ENCODE measurements at places on chromosomes 6 and 20.
A peak's percentile ranks its signal among the peaks of the same experiment; 100 is the strongest.

DNA sequence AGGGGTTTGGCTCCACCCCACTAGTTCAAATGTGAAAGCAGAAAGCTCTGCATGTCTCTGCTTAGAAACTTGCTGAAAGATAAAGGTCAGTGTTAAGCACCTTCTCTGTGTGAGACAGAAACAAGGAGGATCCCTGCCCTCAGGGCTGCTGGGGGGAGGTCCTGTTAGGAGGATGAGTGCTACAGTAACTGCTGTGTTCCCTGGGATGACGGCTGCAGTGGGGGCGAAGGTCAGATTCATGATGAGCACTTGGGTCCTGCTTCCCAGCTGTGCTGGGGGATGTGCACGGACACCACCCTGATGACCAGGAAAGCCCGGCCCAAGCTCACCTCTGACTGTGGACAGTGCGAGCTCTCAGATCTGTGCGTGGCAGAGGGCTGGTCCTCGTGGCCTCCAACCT lies 252.6 kb downstream of the DLL1 start:
- DNase-seq: no peak

- no peak for DNase-seq
Measured at GRCh38 chr6:15038013-15038791, 207.7 kb upstream of the JARID2 start.

DNA sequence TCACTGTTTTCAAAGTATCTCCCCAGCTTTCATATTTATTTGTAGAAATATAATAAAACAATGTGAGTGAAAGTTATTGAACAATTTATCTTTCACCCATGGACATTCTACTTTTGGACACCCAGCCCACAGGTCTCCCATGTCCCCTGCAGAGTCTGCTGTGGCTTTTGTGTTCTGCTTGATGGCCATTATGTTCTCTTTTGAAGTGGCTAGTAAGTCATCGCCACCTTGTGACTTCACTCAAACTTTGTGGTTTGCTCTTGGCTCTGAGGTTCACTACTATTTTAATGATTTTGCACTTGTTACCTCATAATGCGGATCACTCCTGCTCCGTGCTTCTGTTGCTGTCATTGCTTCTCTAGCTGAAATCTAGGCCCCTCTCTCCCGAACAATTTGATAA lies 10.2 kb upstream of the DEFB113 start:
- no peak for DNase-seq

DNA sequence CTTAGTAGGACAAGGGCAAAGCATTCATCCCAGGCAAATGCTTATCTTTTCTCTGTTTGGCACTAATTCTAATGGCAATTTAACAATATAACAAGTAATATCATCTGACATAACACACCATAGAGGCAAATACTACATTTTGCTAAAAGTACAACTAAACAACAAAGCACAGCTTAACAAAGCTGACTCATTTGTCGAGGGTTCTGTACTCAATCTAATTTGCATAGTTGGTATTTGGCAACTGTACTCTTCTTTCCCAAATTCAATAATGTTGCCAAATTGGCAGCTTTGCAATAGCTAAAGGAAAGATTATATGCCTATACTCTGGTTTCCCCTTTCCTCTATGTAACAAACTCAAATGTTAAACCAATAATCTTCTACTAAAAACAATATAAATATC lies 461.0 kb downstream of the PKHD1 start:
- no peak for DNase-seq

GRCh38 chr6:10276660-10277287 lies 138.1 kb downstream of the TFAP2A start:
- DNase-seq: no peak

DNA sequence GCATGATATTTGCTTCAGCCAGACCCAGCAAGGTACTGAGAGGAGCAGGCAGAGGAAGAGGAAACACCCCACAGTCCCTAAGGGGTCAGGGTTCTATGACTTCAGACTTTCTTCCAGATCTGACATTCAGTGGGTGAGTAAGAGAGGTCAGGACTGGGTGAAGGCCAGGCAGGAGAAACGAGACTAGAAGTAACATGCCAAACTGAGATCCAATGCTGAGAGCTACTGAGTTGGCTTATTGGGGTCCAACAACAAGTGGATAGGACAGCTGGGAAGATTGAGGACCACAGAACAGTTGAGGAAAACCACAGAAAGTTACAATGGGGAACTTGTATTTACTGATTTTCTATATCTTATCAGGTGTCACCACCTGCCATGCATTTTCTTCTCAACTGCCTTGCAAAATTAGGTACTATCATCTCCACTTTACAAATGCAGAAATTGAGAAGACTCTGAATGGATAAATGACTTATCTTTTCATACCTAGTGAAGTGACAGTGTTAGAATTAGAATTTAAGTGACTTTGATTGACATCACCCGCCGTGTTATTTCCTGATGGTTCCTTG lies 43.8 kb upstream of the HIVEP1 start:
- no peak for DNase-seq

DNA sequence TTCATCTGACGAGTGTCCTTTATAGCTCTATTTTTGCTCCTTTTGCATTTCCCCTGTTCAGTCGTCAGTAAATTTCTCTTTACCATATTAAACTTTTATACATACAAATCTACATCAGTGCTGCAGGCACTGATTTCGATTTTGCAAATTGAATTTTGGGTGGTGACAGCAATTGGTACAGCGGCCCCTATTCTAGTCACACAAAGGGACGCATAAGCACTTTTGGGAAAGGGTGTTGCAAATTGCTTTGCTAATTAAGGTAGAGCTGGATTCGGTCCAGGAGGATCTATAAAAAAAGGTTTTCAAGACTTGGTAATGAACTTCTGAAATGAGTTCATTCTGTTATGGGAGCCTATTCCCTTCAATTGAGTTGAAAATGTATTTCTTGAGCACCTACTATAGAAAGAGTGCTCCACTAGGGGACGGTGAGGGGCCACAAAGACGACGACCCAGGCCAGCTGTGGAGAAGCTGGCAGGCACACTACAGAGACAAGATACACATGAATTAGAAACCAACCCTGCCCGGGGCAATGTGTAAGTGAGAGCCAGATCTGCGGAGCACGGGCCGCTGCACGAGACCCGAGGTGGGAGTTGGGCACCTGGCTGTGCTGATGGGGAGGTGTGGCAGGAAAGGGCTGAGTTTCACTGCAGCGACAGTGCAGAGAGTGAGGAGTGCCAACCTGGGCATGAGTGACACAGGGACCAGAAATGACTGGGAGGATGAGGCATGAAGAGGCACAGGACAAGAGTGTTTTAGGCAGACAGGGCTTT lies 5.4 kb downstream of the UQCC2 start:
- DNase-seq: no peak

DNA sequence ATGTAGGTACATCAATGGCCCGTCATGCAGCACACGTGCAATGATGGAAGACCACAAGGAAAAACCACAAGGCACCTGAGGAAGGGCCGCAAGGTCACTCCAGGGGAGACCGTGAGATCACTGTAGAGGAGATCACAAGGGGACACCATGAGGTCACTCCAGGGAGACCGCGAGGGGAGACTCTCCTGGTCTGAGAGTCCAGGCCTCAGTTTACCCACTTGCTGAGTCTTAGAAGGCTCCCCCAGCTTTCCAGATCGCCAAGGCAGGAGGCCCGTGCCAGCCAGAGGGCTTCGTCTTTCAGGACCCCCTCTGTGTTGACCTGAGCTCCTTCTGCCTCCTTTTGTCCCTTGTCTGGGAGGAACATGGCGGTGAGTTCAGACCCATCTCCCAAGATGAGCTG lies 232.2 kb downstream of the ERMARD start:
- no peak for DNase-seq

GRCh38 chr6:165769401-165769800 lies 106.4 kb upstream of the PDE10A start:
- DNase-seq: no peak

- no peak for DNase-seq
Measured at GRCh38 chr6:20575704-20576451, 41.6 kb downstream of the CDKAL1 start.

DNA sequence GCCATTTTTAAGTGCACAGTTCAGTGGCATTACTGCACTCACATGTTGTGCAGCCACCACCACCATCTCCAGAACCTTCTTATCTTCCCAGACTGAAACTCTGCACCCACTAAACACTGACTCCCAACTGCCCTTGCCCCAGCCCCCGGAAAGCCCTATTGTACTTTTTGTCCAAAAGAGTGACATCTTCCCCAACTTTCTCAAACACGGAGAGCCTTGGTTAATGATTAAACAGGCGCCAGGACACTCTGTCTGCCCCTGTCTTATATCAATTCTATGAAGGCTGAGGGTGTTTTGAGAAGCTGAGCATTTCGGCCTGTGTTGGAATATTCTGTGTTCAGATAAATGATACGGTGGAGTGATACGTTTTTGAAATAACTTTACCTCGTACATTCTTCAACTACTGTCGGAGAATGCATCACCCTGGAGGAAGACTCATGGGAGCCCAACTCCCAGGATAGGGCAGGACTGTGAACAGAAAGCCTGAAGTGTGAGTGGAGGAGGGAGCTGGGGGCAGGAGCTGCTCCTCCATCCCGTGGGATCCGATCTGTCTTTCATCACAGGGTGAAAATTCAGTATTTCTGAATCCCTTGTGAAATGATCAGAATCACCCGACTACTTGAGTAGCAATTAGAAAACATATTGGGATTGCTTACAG lies 68.7 kb upstream of the FOXC1 start:
- DNase-seq: no peak

DNA sequence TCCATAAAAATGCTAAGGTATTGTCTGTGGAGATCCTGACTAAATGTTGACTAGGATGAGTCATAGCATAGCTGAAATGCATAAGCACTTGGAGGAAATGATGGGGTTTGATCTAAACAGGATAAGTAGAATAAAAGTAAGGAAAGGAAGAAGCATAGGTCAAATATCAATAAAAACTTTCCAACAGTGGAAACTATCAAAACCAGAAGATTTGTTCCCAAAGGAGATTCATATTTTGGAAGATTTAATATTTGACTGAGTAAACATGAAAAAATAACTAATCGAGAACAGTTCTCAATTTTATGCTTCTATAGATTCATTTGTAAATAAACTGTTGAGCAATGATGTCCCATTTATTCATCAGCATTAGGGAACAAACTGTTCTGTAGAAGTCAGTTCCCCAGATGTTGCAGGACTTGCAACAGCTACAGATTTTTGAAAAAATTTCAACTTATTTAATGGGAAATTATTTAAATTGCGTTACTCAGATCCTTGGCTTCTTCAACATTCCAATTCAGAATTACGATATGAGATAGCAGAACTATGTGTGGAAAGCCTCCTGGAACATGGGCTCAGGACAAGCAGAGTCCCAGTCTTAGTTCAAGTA lies 133.7 kb upstream of the TBX18 start:
- DNase-seq: peak; percentile 89

DNA sequence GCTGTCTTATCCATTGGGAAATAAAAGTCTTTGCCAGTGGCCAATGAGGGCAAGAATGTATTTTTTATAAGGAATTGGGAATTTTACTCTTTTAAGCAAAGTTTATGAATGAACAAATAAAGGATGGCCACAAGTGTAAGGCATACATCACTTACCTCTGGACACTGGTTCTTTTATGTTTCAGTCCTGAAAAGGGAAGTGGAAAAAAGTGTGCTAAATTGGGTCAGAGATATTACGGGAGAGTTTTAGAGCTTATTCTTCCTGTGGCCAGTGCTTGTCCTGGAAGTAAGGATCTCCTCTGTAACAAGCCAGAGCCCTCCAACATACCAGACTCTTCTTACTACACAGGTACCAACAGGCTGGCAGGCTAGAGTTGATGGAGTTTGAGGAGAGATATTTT lies 22.5 kb upstream of the RIPK1 start:
- DNase-seq: no peak

DNA sequence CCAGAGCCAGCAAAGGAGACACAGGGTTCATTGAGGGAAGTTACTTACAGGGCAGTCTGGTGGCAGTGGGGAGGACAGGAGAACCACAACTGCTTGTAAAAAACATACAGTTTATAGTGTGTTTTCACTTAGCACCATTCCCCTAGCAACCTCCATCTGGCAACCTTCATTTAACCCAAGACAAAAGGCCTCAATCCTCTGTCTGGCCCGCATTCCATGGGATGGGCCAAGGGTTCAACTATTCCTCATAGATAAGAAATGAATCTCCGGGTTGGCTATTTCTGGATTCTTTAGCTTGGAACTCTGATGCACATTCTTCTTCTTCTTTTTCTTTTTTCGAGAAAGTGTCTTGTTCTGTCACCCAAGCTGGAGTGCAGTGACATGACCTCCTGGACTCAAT lies 26.3 kb upstream of the FYN start:
- no peak for DNase-seq

- peak; percentile 28 for DNase-seq
Measured at GRCh38 chr6:49336514-49337131, 126.4 kb downstream of the MMUT start.

DNA sequence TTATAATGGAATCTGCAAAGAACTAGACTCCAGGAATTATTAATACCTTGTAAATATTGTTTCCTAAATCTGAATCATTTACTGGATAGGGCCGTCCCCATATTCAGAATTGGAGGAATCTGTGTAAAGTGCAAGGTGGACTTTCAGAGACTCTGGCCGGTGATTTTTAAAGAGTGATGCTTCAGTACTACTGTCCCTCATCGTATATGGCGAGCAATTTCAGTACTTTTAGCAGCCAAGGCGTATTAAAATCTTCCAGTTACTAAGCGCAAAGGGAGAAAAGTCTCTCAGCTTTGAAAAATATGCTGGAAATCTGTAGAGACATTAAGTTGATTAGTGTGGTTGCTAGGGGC lies 483 bp downstream of the SMIM26 start:
- no peak for DNase-seq

DNA sequence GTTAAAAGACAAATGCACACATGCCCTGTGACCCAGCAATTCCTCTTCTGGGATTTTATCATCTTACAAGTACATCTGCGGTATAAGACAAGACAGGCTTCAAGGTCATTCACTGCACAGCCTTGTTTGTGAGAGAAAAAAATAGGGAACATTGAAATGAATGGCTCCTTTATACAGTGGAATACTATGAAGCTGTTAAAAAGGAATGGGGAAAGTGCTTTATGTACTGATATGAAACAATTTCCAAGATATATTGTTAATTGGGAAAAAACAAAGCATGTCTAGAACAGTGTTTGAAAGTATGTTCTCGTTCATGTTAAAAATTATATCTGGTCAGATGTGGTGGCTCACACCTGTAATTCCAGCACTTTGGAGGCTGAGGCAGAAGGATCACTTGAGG lies 25.4 kb downstream of the PDRG1 start:
- no peak for DNase-seq

DNA sequence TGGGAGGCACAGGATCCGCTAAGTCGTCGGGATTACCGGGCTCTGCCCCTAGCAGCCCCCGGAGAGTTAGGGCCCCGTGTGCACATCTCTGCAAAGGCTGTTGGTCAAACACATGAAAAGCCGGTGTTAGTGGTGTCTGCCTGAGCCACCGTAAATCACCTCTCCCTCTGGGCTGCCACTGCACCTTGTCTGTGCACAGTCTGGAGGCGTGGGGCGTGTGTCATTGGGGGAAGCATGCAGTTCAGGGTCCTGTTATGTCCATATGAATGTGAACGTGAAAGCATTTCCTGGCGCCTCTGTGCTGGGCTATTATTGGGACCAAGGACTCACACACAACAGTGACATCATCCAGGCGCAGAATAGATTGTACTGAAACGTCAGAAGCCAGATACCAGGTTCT lies 305.6 kb downstream of the NRN1 start:
- no peak for DNase-seq

- no peak for DNase-seq
Measured at GRCh38 chr6:157539421-157539822, 158.4 kb downstream of the ZDHHC14 start.

GRCh38 chr6:33860706-33861474 lies 57.1 kb upstream of the MLN start:
- DNase-seq: peak; percentile 37

Measured in foreskin fibroblast (primary cell).